ENCODE measurements at places on chromosomes 4 and X.
A peak's percentile ranks its signal among the peaks of the same experiment; 100 is the strongest.

- DNase-seq, result no peak
These were observed 252.9 kb upstream of the KLF3 start for GRCh38 chr4:38411092-38411491.

GRCh38 chr4:21992330-21992729 is 43.8 kb upstream of the KCNIP4 start:
- no peak for DNase-seq

GRCh38 chr4:52103319-52103718 is 52.2 kb downstream of the SPATA18 start:
- DNase-seq, result no peak

GRCh38 chrX:141928432-141928831 is 24.7 kb downstream of the MAGEC1 start:
- DNase-seq, result no peak

DNA sequence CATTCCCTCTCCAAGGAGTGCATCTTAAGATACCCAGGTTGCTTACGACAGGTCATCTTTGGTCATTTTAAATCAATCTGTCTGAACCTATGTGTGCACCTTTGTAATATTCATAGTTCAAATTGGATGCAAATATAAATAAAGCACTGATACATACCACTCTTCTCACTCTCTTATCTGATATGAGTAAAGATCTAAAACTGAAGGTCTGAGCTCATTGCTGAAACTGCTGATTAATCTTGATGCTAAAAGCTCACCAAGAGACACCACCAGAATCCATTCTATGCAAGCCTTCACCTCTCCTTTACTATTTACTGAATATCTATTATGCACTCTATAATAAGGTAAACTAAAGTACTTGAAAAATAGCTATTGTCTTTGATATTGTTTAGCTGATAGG is 16.6 kb downstream of the HSD17B13 start:
- no peak for DNase-seq

DNA sequence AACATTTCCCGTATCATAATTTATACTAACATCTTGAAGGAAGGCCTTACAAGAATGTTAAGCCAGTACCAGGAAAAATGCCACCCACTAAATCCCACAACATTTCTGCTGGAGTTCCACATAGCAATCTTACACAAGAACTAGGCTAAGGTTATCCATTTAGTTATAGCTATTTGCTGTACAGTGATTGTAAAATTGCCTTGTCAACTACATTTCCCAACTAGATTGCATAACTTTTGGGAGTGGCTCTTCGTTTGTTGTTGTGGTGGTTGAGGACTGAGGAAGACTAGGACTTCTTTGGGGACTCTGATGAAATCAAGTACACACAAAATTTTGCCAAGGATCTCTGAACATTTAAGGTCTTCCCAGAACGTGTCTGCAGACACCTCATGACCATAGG is 8.0 kb downstream of the IBSP start:
- DNase-seq, result no peak

GRCh38 chr4:165926307-165926706 is 53.3 kb downstream of the TLL1 start:
- DNase-seq, result no peak

DNA sequence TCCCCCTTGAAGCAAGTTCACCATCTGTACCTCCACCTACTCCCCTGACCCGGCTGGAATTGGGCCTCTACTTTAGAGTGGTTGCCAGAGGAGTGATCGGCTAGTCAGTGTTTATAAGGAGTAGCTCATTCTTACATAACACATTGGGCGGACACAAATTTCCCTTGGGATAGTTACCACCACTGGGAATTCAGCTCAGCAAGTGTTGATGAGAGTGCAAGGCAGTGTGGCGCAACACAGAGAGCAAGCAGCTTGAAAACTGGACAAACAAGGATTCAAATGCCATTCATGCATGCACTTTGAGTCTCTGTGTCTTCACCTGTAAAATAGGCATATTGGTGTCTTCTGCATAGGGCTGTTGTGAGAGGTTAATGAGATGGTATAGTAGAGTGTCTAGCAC is 92.7 kb downstream of the STK32B start:
- DNase-seq, result no peak

DNA sequence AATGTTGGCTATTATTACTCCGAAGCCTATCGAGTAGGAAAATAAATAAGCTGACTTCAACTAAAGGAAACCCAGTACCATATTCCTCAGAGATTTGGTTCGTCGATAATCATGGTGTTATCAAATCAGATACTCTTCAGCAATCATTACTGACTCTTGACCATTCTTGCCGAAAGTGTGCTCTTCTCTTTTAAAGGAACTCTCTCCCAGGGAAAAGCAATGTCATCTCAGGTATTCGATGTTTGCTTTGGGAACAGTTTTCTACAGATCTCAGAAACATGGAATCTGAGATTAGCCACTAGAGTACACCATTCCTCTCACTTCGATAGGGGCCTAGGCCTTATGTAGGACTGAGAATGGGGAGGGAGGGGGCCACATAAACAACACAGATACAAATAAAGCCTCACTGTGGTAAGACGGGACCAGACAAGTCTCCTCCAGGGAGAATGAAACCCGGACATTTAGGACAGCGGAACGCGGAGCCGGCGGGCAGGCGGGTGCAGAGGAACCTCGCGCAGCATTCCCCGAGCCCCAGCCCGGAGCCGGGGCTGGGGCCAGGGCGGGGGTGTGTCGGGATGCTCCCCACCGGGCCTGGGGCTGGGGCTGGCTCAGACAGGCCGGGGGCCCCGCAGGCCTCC is 581 bp downstream of the DNAJB14 start:
- no peak for DNase-seq

GRCh38 chr4:117770269-117771102 is 263.8 kb upstream of the NDST3 start:
- no peak for DNase-seq

DNA sequence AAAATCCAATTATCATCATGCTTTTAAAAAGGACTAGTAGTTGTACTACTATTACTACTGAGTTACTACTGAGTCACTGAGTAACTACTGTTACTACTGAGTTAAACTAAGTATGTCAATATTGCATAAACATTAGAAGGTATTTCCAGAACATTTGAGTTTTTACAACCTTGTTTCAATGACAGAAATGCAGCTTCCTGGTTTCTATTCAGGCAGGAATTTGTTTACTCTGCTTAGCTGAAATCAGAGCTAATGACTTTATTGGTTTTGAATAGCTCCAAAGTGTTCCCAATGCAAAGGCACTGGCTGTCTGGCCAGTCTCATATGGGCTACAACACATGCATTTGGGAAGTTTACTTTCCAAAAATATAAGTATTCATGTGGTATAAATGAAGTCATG is 12.0 kb downstream of the RPS6KA6 start:
- DNase-seq, result no peak

GRCh38 chr4:26815199-26815598 is 45.4 kb upstream of the STIM2 start:
- DNase-seq, result no peak

GRCh38 chrX:12771445-12772069 is 19.7 kb upstream of the PRPS2 start:
- DNase-seq, result peak; percentile 33

DNA sequence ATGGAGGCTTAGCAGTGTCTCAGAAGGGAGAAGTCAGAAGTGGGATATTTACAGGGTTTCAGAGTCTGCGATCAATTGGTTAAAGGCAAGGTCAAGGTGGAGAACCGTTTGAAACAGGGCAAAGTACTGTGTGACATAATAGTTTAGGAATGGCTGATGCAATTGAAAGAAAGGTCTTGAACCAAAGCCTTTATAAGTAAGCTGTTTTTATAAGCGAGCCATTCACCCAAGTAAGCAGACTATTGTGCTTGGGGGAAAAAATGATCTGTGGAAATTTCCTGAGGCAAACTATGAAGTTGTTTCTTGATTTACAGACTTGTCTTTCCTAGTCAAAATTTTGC is 327.3 kb downstream of the CAMK2D start:
- no peak for DNase-seq

DNA sequence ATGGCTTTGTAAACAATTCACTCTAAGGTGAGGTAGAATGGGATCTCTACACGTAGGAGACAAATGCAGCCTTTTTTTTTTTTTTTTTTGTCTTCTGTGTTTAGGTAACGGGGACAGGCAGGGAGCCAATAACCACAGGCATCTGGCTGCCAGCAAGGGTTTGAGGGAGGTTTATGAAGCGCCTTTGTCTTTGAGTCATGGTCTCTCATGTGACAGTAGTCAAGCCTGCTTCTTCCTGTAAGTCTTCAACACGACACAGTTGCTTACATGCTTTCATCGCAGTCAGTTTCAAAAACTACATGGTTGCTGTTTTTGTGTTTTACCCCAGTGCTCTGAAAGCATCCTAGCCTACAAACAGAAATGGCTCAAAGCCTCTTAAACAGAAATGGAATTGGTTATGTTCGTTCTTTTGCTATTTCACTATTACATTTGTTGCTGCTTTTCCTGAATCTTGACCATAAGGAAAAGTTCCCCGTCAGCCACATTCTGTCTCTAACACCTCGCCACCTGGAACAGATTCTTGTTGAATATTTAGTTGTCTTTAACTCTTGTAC is 127.8 kb upstream of the METTL14 start:
- DNase-seq, result no peak

GRCh38 chr4:128462103-128462783 is 174.6 kb upstream of the PGRMC2 start:
- no peak for DNase-seq

DNA sequence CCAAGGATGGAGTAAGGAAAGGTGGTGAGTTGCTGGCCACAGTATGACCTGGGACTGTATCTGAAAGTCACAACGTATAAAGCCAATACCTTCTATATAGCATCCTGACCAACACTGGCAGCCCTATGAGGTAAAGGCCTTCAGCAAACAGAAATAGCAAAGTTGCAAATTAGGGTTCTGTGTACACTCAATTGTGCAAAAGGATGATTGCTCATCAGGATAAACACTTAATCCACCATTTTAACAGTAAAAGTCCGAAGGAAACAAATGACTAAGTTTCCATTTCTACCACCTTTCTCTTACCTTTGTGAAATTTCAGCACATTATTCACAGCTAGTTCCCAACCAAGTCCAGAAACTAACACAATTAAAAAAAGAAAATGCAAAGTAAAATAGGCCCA is 1.4 kb upstream of the FNIP2 start:
- no peak for DNase-seq

- no peak for DNase-seq
These were observed 47.3 kb upstream of the TLR3 start for GRCh38 chr4:186021461-186022167.

- DNase-seq, result no peak
These were observed 39.1 kb upstream of the CDKN2AIP start for GRCh38 chr4:183405303-183405702.

- DNase-seq, result no peak
These were observed 7.8 kb downstream of the FBXW7 start for GRCh38 chr4:152528060-152528459.

DNA sequence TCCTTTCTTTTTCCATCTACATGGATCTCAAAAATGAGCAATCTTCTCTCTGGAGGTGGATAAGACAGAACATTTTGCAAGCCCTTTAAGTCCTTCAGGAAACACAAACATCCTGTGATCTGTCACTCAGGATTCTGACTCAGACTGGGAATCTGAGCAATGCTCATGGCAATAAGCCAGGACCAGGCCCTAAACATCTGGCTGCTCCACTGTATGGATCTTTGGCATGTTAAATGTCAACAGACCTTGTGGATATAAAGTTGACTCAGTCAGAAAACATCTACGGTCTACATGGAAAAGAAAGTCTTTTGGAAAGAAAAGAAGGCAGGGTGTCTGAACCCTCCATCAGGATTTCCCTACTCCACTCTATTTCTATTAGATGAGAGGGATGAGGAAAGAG is 17.8 kb upstream of the CHIC2 start:
- DNase-seq, result no peak

DNA sequence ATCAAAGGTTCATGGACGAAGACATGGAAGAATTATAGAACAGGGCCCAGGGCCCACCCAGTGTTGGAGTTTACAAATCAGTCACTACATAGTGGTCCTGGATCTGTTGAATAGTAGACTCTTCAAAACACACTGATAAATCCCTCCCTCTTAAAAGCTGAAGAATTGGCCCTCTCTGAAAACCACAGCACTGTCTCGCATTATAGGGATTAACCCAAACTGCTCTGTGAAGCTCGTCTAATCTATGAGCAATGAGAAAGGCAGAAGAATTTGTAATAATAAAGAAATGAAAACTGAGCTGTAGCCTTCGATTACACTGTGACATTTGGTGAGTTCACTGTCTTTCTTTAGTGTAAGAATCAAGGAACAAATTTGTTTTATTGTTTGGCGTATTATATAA is 92.5 kb upstream of the ZFP42 start:
- DNase-seq, result no peak

DNA sequence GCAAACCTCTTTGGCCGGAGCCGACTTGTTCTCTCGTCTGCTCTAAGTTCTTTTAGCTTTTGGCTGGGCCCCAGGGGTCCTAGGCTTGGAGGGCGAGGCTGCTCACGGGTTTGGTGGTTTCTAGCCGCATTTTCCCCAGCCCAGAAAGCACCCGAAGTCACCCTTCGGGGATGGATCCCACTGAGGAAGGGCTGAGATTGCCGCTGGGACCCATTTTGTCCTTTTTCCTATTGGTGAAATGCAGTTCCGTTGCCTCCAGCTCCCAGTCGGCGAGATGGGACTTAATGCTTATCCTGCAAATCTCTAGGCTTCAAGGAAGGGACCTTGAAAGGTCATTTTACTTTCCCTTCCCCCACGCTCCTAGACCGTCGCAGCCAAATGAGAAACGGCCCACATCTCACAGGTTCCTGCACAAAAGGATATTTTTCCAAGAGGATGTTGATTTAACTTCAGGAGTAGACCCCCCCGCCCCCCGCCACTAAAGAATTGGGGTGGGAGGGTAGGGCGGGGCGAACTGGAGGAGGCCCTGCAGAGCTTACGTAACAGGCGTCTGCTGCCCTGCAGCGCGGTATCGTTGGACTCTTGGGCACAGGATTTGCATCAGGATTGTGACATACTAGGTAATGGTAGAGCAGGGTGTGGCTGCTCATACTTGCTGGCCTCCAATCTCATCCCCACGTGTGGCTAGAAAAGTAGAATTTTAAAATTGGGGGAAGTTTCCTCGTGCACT is 564 bp downstream of the PGK1 start:
- DNase-seq, result no peak

DNA sequence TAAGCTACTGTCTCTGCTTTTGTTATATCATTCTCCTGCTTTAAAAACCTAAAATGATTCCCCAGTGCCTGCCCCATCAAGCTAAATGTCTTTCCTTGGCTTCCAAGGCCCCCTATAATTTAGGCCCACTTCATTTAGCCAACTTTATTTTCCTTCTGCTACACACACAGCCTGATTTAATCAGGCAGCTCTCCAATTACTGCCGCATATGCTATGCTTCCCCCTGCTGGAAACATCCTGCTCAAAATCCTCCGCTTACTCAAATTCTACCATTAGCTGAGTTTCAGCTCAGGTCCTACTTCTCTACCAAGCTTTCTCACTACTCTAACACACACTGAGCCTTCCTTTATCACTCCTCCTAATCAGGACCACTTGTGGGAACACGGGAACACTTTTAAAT is 17.0 kb downstream of the LAMP2 start:
- no peak for DNase-seq

DNA sequence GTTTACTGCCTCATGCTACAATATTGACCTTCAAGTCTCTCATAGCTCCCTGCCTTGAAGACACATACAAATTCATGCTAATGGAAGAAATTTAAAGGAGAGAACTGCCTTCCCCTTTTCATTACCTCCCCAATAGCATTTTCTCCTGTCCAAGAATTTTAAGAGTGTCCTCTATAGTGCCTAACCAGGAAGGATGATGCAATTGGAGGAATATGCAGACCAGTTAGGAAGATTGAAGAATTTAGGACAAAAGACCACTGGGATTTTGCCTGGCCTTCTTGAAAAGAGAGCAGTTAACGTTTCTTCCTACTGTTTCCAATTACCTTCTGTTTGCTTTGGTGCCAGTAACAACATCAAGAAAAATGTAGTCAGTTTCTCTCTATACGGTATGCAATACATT is 443.9 kb downstream of the INPP4B start:
- DNase-seq, result no peak

- DNase-seq, result no peak
These were observed 85.9 kb upstream of the UGT8 start for GRCh38 chr4:114512595-114513295.

Measured in central memory CD8-positive, alpha-beta T cell (primary cell).